NCI-H69 (cell line): ENCODE measurements at places on chromosomes 1 and 21.

- DNase-seq: peak; percentile 32
These were observed 573 bp upstream of the CPT2 start for GRCh38 chr1:53196017-53196484.

GRCh38 chr1:161740921-161741320, 8.7 kb upstream of the DUSP12 start:
- DNase-seq: no peak

- no peak for DNase-seq
These were observed 6.0 kb downstream of the DOP1B start for GRCh38 chr21:36162631-36163030.

DNA sequence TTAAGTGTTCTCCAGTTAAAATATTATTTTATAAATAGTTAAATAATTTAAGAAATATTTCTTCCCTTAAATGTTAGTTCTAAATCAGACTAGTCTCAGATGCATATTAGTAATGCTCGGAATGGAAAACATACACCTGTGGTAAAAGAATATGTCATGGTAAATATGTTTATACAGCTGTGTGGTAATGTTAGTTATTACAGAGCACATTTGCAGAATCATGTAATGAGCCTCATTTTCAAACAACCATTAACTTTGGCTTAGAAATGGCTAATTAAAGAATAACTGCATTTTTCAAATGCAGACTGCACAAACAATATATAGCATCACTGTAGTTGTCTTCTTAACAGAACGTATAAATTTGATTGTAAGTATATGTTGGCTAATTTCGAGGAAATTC, 90.3 kb downstream of the DISP1 start:
- DNase-seq: peak; percentile 74

DNA sequence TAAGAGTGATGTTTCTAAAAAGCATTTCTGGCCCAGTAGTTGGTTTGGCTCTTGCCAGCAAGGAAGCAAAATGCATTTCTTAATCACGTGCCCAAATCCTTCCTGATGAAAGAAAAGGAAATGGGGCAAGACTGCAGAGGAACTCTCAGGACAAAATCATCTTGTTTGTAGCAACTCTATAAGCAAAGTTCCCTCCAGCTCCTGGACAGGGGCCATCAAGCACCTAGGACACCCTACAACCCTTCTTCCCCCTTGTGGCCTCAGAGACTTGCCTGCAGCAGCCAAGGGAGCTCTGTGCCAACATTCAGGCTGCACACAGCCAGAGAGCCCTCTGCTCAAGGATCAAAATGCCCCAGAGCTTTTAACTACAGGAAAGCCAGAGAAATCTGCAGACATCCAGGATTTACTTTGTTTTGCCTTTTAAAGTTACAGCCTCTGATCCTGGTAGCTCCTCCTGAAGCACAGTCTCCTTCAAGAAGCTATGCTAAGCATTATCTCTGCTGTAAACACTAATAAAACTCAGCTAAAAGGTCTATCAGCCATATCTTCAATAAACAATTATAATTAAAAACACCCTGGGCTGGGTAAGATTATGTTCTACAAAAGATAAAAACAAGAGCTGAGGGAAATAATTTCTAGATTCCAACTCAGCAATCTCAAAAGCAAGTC, 105.0 kb downstream of the KIAA0319L start:
- DNase-seq: peak; percentile 50

- DNase-seq: peak; percentile 43
These were observed 34.2 kb upstream of the LRRC8C start for GRCh38 chr1:89598450-89599331.

DNA sequence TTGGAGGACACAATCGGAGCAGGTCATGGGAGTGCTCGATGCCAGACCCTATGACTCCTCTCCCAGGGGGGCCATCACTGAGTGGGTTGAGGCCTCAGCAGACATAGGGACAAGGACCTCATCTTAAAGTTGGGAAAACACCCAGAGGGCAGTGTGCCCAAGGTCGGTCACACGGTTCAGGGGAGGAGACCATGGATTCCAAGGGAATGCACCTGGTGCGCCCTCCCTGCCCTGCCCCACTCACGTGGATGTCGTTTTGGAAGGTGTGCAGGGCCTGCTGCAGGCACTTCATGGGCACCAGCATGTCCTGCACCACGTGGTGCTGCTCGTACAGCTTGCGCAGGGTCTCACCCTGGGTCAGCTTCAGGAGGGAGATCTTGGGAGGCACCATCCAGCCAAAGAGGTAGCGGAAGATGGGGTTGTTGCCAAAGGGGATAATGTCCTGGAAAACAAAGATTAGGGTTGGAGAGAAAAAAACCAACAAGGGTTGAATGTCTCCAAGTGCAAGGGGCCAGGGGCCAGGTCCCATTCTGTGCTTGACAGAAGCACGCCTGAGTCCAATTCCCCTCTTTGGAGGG, 33.1 kb downstream of the DHCR24 start:
- DNase-seq: no peak

DNA sequence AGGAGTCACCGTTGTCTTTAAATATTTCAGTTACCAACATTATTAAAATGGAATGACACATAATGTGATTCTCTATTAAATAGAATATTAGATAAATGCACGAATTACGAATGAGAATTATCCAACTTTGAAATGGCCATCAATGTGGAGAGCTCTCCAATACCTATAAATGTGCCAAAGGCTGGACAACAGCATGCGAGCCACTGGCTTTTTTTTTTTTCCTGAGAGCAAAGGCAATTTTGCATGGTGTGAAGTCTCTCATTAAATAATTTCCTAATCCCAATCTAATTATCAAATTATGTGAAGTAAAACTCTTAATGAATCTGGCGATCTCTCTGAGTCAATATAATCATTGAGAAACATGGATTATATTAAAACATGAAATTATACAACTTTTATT, 113.5 kb downstream of the KCNT2 start:
- no peak for DNase-seq

- DNase-seq: no peak
These were observed 66.7 kb downstream of the CCDC30 start for GRCh38 chr1:42529724-42530181.

GRCh38 chr1:4587721-4588120, 66.7 kb upstream of the AJAP1 start:
- DNase-seq: no peak

DNA sequence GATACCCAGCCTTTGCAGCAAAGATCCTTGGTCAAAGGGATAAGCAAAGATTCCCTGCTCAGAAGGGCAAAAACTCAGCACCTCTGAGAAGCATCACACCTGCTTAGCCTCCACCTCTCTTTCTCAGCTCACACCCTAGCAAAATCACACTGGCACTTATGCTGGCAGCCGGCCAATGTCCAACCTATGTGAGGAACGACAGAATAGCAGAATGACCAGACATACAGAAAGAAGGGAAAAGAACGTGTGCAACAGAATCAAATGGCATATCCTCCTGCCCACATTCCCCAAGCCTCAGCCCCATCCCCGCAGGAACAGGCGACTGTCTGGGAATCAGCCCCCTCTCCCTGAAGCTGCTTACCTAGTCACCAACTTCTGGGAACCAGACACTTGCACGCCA, 664 bp upstream of the ADORA3 start:
- DNase-seq: peak; percentile 5

GRCh38 chr1:83860490-83861221, 138.3 kb downstream of the TTLL7 start:
- no peak for DNase-seq

DNA sequence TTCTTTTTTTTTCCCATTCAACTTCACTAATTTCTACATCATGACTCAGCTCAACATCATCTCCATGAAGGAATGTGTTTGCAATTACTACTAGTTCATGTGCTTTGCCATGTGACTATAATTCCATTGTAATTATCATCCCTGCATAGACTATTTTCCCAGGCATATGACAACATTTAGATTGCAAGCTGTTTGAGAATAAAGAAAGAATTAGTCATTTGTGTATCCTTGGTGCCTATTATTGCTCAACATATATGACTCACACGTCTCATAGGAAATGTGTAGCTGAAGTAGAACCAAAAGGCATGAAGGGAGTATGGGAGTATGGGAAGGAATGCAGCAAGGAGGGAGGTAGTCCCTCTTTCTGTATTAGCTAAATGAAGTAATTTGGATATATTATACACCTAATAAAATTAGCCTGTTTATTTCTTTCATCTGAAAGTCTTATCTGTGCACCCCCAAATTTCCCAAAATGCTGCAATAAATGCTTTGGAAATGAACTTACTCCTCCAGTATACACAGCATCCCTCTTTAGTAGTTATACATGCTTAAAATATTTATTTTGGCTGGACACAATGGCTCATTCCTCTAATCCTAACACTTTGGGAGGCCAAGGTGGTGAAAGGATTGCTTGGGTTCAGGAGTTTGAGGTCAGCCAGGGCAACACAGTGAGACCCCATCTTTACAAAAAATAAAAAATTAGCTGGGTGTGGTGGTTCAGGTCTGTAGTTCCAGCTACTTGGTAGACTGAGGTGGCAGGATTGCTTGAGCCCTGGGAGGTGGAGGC, 316.9 kb upstream of the ADGRL4 start:
- DNase-seq: peak; percentile 42

- DNase-seq: peak; percentile 68
These were observed 898 bp downstream of the MFSD2A start for GRCh38 chr1:39955547-39956539.

DNA sequence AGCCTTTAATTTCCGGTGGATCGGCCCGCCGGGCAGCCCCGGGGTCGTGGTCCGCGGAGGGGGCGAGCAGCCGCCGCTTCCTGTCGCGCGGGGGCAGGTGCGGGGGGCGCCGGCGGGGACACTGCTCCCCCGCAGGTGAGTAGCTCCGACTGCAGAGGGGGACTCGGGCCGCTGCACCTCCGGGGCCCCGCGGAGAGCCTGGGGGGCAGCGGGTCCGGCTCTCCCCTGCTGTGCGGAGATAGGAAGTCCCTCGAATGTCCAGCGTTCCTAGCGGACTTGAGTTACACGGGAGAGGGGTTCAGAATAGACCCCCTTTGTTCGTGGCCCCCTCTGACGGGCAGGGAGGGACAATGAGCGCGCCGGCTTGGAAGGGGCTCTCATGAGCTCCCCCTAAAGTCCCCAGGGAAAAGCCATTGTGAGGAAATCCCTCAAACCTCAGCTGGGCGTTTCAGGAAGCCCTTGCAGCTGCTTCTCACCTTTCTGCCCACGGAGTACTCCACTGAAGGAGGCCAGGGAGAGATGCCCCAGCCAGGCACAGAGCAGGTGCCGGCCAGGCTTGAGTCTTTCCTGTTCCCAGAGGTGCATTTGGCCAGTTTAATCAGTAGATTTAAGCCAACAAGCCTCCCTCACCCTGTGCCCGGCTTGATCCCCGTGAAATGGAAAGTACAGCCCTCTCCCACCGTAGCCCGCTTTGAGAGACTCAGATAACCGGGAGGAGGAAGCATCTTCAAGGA, 925 bp downstream of the PDE9A start:
- peak; percentile 85 for DNase-seq

- DNase-seq: peak; percentile 56
These were observed 165.0 kb downstream of the TRIM33 start for GRCh38 chr1:114345930-114346479.

GRCh38 chr1:221039616-221040015, 160.4 kb downstream of the HLX start:
- DNase-seq: no peak

GRCh38 chr1:52601991-52602855, at the start of gene GPX7:
TSS of gene GPX7 (plus strand) at chr1:52602371. CDS start at chr1:52602410, 39 bp downstream.
- DNase-seq: peak; percentile 65

DNA sequence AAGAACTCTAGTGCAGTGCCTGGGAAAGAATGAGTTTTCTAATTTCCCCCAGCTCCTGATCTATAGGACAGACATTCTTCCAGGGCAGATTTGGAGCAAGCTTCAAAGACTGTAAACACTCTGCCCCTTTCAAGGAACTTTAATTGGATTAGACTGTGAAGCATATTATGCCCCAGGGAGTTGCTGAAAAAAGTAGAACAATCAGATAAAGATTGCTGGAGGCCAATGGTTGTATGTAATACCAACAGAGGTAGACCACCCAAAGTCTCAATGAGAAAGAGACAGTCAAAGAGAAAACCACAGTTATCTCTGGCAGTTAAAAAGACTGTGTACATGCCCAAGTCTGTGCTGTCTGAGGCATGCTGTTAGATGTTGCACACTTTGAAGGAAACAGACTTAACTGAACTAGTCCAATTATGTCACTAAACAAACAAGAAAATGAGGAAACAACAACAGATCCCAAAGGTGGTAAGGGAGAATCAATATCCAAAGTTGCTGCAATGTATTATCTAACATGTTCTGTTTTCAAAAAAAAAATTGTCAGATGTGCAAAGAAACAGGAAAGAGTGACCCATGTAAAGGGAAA, 24.4 kb downstream of the C4BPA start:
- no peak for DNase-seq

DNA sequence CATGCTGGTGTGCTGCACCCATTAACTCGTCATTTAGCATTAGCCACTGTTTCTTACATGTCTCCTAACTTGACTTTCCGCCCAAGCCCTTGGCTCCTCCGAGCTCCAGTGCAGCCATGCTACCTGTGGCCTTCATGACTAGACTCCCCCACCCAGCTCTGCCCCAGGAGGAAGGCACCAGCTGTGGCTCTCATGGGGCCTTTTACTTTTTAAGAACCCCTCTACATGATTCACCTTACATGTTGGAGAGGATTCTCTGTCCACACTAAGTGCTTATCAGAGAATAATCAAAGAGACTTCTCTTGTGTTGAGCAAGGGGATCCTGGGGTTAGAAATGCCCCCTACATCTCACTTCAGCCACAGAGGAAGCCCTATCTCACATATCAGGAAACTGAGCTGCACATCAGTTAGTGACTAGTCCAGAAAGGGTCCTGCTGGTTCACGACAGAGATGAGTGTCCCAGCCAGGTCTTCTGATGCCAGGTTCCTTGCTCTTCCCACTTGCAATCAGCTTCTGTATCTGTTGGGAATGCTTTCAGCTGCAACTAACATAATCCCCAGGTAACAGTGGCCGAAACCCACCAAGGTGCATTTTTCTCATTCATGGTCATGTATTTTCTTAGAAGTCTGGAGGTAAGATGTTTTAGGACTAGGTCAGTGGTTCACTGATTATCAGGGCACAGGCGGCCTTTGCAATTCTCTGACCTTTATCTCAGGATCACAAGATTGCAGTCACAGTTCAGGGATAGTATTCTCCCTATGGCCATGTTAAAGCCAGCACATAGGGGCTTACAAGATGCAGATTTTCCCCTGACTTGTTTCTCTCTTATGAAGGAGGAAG, 45.9 kb downstream of the KLHDC7A start:
- DNase-seq: no peak

GRCh38 chr1:150207281-150207971, 28.5 kb downstream of the ANP32E start:
- DNase-seq: no peak

GRCh38 chr1:240946926-240947325, 335.0 kb upstream of the GREM2 start:
- DNase-seq: peak; percentile 36

- DNase-seq: no peak
These were observed 25.0 kb upstream of the CCDC27 start for GRCh38 chr1:3727042-3727824.

- peak; percentile 17 for DNase-seq
These were observed 1.6 kb downstream of the EPS15 start for GRCh38 chr1:51517361-51518032.

DNA sequence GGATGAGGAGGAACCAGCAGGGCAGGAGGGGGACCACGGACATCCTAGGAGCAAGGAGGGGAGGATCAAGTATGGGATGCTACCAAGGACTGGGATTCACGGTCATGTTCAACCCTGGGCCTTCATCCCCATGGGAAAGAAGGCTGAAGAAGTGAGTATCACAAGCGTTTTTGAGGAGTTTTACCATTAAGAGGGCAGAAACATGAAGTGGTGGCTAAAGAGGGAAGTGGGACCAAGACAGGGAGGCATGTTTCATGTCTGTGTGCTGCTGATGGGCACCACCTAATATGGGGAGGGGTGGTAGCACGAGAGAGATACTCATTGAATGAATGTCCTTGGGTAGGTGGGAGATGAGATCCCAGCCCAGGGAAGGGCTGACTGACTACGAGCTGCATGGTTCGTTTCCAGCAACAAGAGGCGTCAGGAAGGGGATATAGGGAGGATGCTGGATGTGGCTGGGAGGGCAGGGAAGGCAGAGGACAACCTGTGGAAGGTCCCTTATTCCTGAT, 11.3 kb upstream of the LSS start:
- DNase-seq: no peak
